ENCODE measurements at places on chromosomes 2 and 18. TPM values are rescaled to one million over a fixed set of nuclear protein-coding genes. Genes with fewer than 3 reads are reported as not detected.
A peak's percentile ranks its signal among the peaks of the same experiment; 100 is the strongest.

Gene DQX1
- not detected for polyA plus RNA-seq

Gene SULT1C4
- 1.0 TPM for polyA plus RNA-seq

Gene HSPD1
- 490 TPM for polyA plus RNA-seq

Gene BMPR2
- polyA plus RNA-seq = 5.5 TPM

Gene RPRM
- not detected for polyA plus RNA-seq

Gene DTYMK
- polyA plus RNA-seq = 12.0 TPM

Gene PJVK
- 0.48 TPM for polyA plus RNA-seq

Gene GAREM2
- polyA plus RNA-seq = 0.13 TPM

Gene RIT2
- not detected for polyA plus RNA-seq

Gene RBKS
- polyA plus RNA-seq = 15.8 TPM

DNA sequence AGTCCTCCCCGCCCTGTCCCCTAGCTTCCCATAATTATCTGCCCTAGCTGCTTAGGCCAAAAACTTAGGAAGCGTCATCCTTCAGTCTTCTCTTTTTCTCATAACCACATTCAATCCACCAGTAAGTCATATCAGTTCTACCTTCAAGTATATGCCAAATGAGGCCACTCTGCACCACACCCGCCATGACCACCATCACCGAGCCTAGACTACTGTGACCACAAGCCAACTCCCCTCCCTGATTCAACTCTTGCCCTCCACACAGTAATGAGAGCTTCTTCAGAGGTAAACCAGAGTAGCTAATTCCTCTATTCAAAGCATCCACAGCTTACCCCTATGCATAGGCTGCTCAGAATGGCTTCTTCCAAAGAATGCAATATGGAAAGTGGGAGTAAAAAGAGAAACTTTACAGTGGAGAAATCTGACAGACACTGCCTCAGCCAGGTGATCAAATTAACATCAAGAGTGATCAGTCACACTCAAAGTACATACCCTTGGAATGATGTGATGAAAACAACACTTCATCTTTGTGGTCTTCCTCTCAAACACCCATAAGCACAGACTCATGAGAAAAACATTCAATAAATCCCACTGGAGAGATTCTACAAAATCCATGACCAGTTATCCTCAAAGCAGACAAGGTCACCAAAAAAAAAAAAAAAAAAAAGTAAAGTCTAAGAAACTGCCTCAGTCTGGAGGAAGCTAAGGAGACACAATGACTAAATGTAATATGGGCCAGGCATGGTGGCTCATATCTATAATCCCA, 17.7 kb downstream of the MBOAT2 start:
- DNase-seq = no peak

- no peak for DNase-seq
Observed at GRCh38 chr2:107721178-107721577, 105.5 kb upstream of the RGPD4 start.

DNA sequence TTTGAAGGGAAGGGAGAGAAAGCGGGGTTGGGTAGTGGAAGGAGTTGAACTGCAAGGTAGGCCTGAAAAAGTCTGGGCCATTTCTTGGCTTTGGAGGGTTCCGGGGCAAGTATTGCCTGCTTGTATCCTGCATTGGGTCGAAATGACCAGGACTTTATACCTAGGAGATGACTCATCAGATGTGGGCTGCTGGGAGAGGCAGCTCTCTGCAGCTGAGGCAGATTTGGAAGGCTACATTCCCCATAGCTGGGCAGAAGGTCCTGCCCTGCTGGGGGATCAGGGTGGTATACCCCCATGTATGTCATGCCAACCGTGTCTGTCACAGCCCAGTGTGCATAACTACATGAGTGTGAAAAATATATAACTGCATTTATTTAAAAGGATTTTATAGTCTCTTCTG, 171.8 kb upstream of the SPRED2 start:
- no peak for DNase-seq

DNA sequence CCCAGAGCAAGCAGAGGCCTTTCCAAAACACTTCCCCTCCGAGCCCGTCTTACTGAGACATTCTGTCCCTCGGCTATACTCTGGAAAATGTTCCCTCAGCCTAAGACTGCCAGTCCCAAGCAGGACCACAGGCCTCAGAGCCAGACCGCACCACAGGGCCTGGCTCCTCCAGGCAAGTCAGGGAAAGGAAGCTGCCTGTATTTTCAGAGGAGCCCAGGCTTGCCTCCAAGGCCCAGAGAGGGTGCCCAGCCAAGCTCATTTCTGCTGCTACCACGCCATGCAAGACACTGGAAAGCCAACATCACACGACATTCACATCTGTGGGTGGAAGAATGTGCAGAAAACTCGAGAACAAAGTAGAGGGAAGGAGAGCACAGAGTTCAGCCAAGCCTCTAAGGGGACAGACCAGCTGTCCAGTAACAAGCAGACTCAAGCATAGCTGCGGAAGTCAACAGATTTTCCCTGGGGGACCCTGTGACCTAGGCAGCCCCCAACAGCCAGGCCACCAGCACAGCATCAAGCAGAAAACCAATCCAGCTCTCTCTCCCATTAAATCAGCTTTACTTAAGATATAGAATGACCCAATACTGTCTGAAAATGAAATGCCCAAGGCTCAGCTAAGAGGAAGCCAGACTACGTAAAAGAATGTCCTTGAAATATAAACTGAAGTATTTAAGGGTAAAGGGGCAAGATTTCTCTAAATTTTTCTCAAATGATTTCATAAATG, 123.9 kb downstream of the ZFP36L2 start:
- no peak for DNase-seq

DNA sequence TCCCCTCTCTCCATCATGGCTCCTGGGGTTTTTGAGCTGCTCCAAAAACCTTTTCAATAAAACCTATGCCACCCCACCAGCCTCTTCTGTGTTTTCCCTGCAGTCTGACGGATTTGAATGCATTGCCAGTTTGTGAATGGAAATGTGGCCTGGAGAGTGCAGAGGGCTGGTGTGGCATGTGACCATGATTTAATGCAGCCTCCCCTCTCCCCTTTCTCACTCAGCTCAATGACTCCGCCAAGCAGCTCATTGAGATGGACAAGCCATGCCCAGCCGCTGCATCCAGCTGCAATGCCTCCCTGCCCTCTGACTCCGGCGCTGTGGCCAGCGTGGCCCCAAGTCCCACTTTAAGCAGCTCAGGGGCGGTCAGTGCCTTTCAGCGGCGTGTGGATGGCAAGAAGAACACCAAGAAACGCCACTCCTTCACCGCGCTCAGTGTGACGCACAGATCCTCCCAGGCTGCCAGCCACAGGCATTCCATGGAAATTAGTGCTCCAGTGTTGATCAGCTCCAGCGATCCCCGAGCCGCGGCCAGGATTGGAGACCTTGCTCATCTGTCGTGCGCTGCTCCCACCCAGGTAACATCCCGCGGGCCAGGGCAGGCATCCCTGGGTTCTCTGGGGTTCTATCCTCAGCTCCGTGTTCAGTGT, 215.3 kb downstream of the SEPTIN10 start:
- DNase-seq = no peak

DNA sequence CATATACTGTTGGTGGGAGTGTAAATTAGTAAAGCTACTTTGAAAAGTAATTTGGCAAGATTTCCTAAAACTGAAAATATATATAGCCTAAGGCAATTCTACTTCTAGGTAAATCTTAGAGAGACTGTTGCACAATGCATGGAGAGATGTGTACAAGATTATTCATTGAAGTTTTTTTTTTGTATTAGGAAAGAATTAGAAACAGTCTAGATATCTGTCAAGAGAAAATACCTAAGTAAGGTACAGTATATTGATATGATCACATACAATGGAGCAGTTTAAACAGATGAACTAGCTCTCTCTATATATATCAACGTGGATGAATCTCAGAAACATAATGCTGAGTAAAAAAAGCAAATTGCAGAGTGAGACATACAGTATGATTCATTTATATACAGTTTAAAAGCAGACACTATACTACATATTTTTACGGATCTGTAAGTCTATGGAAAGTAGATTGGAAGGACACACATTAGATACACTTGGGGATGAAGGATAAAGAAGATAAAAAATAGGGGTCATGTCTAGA, 59.3 kb upstream of the ACVR1 start:
- no peak for DNase-seq

- DNase-seq = no peak
Observed at GRCh38 chr2:143284087-143284675, 155.0 kb downstream of the ARHGAP15 start.

DNA sequence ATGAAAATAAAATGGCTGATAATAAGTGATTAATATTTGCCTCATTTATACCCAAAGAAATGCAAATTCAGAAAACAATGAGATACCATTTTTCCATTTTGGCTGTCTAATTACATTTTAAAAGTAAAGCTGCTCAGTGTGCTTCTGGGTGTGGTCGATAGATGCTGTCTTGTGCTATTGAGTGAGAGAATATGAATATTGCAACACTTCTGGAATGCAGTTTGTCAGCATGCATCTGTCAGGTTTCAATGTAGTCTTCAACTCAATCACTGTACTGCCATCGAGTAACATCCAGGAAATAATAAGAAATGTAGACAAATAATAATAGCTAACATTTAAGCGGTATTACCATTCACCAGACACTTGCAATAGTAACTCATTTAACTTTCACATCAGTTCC, 3.9 kb downstream of the IL18R1 start:
- DNase-seq = no peak

- DNase-seq = no peak
Observed at GRCh38 chr2:223954401-223954800, 2.9 kb upstream of the MRPL44 start.

GRCh38 chr2:56812432-56812831, 628.6 kb downstream of the CCDC85A start:
- no peak for DNase-seq

GRCh38 chr2:240462707-240463273, 27.3 kb downstream of the GPC1 start:
- no peak for DNase-seq

DNA sequence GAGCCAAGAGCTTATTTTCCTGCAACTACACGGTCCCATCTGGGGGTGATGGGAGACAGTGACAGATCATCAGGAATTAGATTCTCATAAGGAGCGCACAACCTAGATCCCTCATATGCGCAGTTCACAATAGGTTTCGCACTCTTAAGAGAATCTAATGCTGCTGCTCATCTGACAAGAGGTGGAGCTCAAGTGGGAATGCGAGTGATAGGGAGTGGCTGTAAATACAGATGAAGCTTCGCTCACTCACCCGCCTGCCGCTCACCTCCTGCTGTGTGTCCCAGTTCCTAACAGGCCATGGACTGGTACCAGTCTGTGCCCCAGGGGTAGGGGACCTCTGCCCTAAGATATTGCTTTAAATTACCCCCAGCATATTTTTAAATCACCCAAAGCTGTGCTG, 10.8 kb downstream of the LRRFIP1 start:
- DNase-seq = no peak

- no peak for DNase-seq
Observed at GRCh38 chr2:5328826-5329225, 363.4 kb upstream of the SOX11 start.

- DNase-seq = no peak
Observed at GRCh38 chr2:7976206-7976605, 705.6 kb upstream of the ID2 start.

- no peak for DNase-seq
Observed at GRCh38 chr18:4134700-4135099, 320.4 kb downstream of the DLGAP1 start.

DNA sequence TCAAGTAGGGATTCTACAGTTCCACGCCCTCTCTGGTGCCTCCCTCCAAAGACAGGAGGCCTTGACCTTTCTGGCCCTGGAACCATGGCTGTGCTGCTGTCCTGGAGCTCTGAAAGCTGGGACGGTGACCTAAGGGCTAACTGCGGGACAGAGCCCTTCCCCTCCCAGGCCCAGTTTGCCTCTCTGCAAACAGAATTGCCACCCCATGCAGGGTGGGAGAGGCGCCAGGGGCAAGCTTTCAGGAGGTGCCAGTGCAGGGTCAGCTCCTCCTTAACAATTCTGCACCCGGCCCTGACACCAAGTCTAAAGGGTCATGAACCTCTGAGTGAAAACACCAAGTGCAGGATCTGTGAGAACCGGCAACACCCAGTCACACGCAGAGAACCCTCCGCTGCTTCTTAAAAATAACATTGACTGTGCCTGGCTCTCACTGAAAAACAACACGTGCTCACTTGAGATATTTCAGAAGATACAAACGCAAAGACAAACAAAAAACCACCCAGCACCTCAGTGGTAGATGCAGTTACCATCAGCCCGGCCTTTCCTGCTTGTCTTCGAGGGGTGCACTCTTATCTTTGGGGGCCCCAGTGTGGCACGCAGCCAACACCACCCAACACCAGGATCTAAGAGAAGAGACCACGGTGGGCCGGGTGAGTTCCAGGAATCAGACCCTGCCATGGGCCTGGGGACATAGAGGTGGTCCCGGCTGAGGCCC, 1.1 kb upstream of the SNED1 start:
- peak; percentile 32 for DNase-seq

- DNase-seq = no peak
Observed at GRCh38 chr2:208542465-208543041, 136.0 kb downstream of the PTH2R start.

DNA sequence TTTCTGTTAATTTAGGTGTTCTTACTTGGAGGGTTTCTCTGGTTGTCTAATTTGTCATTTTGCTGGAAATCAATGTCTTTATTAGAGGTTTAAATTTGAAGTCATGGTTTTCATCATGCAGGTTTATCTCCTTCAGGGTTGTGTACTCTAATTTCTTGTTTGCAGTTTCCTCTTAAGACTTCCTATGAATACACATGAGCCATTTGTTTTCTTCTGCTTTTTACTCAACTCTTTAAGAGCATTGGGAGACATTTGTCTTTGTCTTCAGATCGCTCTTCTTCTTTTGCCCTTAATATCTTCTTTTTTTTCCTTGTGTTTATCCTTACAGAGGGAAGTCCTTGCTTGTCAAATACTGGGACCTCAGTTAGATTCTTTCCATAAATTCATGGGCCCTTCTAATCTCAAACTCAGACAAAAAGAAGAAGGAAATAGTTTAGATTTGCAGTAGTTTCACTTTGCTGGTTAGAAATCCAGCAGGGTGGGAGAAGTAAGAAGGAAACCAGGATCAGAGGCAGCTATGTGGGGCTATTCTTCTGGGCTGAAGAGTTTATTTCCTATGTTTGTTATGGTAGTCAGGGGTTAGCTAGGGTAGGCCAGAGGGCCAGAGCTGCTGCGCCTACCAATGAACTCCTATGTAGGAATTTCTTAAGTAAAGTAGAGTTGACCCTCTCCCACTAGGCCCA, 176.6 kb downstream of the DYSF start:
- DNase-seq = no peak

- DNase-seq = no peak
Observed at GRCh38 chr2:42492691-42493467, 903 bp downstream of the KCNG3 start.

GRCh38 chr18:23856466-23857163, 157.9 kb upstream of the TTC39C start:
- no peak for DNase-seq

- no peak for DNase-seq
Observed at GRCh38 chr2:173898178-173898668, 67.0 kb downstream of the SP3 start.

- no peak for DNase-seq
Observed at GRCh38 chr2:195658541-195658890, 1.5 kb downstream of the SLC39A10 start.

GRCh38 chr18:22173221-22173927, 4.0 kb downstream of the GATA6 start:
- DNase-seq = no peak

DNA sequence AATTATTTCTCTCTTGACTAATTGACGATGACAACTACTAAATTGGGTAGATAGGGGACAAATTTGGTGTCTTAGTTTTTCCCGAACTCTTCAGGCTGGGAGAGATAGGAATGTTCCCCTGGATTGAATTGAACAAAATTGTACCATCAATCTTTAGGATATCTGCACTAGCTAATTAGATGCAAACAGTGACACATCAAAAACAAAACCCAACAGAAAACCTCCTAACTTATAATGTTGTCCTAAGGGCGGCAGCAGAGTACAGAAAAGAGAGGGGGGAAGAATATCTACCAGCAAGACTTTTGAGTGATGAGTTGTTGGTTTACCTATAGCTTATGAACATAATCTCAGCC, 342.9 kb downstream of the INSIG2 start:
- no peak for DNase-seq

All from liver (tissue), 10 donors.